Tibial nerve (tissue), 4 donors: ENCODE measurements at places on chromosomes 12 and 14. TPM values are rescaled to one million over a fixed set of nuclear protein-coding genes. Genes with fewer than 3 reads are reported as not detected.

Gene UNC79
- under 0.01 TPM for total RNA-seq

Gene OTOGL
- total RNA-seq: 0.60 TPM

Gene TMEM63C
- total RNA-seq: not detected

DNA sequence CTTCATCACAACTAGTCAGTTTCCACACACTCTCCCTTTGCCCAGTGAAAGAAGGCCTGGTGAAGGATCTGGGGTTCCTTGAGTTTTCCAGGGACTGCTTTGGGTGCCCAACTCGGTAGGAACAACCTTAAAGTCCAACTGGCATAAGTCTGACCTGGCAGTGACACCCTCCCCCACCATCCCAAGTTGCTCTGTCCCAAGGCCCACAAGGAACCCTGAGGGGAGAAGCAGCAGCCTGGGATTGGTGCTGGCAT is 1.6 kb downstream of the KMT2D start:
- no peak for DNase-seq
- no peaks in the 10 kb centered on the region for H3K4me1 ChIP-seq
- peak overlapping the region; percentile 92 for H3K4me3 ChIP-seq
- H3K36me3 ChIP-seq: no peaks in the 10 kb centered on the region
- H3K27ac ChIP-seq: peak overlapping the region; percentile 99

GRCh38 chr14:68412505-68413465 is 380.1 kb downstream of the ZFP36L1 start:
- H3K36me3 ChIP-seq: no peaks in the 10 kb centered on the region
- DNase-seq: no peak
- H3K27me3 ChIP-seq: no peaks in the 10 kb centered on the region
- peaks cover 6% of the 10 kb centered on the region for H3K4me1 ChIP-seq
- no peak overlapping the region for H3K4me3 ChIP-seq

DNA sequence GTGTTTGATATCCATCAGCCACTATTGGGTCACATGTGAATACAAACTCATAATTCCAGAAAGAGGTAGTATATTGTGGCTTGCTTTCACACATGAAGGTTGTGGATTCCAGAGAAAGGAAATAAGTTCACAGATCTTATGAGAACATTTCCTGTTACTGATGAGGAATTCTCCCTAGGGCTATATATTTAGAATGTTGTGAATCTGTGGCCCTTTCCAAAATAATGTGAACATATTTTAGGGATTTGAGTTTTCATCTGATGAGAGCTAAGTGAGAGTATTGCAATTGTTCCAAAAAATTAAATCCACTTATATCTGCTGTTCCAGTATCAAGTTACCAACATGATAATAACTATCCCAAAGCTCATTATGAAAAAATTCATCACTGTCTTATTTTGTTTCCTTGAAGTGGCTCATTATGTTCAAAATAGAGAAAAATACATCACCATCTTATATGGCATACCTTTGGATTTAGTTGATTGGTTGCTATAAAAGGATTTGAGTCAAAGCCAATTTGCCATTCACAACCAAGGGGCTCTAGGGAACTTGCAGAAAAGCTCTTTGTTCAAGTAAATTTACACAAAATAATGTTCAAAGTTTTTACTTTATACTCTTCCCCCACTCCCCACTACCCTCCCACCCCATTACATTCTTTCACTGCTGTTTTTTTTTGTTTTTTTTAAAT is 76.3 kb downstream of the MYRFL start:
- H3K4me3 ChIP-seq: no peak overlapping the region
- no peaks in the 10 kb centered on the region for H3K27me3 ChIP-seq
- DNase-seq: no peak
- H3K27ac ChIP-seq: no peak overlapping the region
- no peaks in the 10 kb centered on the region for H3K36me3 ChIP-seq

DNA sequence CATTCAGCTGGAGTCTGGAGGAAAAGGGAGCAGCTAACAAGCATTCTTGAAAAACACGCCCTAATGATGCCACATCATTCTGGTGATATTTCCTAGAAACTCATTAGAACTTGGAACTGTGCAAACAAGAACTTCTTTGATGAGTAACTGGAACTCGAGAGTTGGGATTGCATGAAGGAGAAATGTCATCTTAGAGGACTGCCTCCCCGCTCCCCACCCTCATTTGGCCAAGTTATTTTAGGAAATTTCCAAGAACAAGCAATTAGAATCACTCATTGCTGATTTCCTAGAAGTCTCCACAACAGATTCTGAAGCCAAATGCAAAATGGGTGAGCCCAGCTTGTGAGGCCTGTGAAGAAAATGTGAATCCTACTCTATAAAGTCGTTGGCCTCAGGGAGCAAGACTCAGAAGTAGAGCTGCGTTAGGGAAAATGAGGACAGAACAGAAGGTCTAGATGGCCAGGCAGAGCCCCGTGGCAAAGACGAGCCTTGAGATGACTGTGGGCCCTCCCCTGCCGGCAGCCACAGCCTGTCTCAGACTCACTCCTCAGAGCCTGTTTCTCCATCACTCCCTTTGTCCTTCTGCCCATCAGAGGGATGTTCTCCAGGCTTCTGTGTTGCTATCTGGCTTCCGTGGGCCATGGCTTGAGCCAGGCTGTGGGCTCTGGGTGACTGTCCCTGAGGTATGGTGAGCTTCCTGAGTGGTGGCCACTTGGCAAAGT is 38.4 kb downstream of the RTL1 start:
- no peak overlapping the region for H3K27ac ChIP-seq
- H3K4me1 ChIP-seq: no peaks in the 10 kb centered on the region
- DNase-seq: no peak
- H3K4me3 ChIP-seq: no peak overlapping the region
- H3K36me3 ChIP-seq: no peaks in the 10 kb centered on the region

GRCh38 chr14:20436363-20436755 is 393 bp upstream of the KLHL33 start:
- peaks cover 11% of the 10 kb centered on the region for H3K4me1 ChIP-seq
- no peaks in the 10 kb centered on the region for H3K36me3 ChIP-seq
- H3K4me3 ChIP-seq: no peak overlapping the region
- DNase-seq: no peak

DNA sequence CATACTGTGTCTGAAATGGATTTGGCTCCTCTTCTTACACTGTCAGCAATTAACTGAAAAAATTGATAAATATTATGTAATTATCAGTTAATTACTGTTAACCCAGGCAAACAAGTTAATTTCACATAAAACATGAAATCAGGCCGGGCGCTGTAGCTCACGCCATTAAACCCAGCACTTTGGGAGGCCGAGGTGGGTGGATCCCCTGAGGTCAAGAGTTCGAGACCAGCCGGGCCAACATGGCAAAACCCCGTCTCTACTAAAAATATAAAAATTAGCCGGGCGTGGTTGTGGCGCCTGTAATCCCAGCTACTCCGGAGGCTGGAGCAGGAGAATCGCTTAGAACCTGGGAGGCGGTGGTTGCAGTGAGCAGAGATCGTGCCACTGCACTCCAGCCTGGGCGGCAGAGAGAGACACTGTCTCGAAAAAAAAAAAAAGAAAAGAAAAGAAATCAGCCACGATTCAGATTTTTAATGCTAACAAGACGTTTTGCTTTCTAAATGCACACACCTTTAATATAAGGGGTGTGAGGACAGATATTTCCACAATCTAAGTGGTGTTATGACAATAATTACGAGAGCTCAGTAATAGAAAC is 473 bp upstream of the TMEM19 start:
- no peaks in the 10 kb centered on the region for H3K36me3 ChIP-seq
- H3K4me3 ChIP-seq: peak overlapping the region; percentile 97
- no peak for DNase-seq
- H3K27me3 ChIP-seq: no peaks in the 10 kb centered on the region

- no peaks in the 10 kb centered on the region for H3K27me3 ChIP-seq
- H3K27ac ChIP-seq: no peak overlapping the region
- no peak for DNase-seq
- no peaks in the 10 kb centered on the region for H3K4me1 ChIP-seq
- no peak overlapping the region for H3K4me3 ChIP-seq
Observed at GRCh38 chr12:74619884-74620283, 82.2 kb downstream of the ATXN7L3B start.

DNA sequence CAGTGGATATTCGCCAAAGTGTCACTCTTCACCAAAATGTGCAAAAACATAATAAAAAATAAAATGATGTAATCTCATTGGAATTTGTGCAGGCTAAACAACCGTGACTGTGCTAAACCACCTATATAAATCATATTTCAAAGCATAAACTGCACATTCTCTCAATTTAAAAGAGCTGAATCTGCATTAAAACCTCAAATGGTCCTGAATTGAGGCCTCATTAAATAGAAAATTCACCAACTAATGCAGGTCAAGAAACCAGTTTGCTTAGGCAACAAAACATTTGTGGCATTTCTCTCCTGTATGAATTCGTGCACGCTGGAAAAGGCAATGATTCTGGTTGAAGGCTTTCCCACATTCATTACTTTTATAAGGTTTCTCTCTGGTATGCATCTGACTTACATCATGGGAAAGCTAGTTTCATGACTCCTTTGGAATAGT is 80.1 kb upstream of the IFNG-AS1 start:
- no peaks in the 10 kb centered on the region for H3K36me3 ChIP-seq
- DNase-seq: no peak
- no peak overlapping the region for H3K27ac ChIP-seq

DNA sequence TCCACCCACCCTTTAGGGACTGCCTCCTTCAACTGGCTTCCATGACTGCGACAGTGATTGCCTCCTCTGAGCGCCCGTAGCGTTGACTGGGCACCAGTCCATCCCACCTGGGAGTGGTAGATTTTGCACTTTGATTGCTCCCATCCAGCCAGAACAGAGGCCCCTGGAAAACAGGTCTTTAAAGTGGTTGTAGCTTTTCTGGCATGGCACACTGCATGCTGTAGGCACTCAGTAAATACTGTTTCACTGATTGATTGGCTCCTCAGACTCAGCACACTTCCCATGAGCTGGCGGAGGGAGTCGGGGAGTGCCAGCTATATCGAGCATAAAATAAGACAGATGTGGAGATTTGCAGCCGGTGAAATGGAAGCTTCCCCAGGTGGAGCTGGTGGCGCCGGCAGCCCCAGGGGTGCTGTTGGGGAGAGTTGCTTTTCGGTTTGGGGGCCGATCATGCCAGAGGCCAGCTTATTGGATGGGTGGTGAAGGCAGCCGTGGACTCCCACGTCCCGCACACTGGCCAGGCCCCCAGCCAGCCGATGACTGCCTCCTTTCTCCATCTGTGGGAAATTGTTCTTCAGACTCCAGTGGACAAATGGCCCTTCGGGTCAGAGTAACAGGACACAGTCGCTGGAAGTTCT is 200.2 kb downstream of the TSPAN9 start:
- H3K36me3 ChIP-seq: no peaks in the 10 kb centered on the region
- H3K27ac ChIP-seq: no peak overlapping the region
- no peak for DNase-seq
- H3K27me3 ChIP-seq: no peaks in the 10 kb centered on the region
- no peak overlapping the region for H3K4me3 ChIP-seq
- no peaks in the 10 kb centered on the region for H3K4me1 ChIP-seq

DNA sequence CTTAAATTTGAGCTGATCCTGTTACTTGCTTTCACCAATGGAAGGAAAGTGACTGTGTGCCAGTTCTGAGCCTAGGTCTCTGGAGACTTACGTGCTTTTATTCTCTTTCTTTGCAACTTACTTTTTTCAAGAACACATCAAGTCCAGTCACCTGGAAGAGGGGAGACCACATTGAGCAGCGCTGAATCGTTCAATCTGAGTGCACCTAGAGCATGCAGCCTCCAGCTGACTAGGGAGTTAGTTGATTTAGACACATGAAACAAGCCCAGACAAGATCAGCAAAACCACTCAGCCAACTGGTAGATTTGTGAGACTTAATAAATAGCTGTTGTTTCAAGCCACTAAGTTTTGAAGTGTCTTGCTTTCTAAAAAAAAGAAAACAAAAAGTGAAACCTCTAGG is 1014.8 kb upstream of the FBXO33 start:
- DNase-seq: no peak
- no peak overlapping the region for H3K4me3 ChIP-seq
- H3K4me1 ChIP-seq: no peaks in the 10 kb centered on the region
- H3K27ac ChIP-seq: no peak overlapping the region
- H3K36me3 ChIP-seq: no peaks in the 10 kb centered on the region
- H3K27me3 ChIP-seq: no peaks in the 10 kb centered on the region

DNA sequence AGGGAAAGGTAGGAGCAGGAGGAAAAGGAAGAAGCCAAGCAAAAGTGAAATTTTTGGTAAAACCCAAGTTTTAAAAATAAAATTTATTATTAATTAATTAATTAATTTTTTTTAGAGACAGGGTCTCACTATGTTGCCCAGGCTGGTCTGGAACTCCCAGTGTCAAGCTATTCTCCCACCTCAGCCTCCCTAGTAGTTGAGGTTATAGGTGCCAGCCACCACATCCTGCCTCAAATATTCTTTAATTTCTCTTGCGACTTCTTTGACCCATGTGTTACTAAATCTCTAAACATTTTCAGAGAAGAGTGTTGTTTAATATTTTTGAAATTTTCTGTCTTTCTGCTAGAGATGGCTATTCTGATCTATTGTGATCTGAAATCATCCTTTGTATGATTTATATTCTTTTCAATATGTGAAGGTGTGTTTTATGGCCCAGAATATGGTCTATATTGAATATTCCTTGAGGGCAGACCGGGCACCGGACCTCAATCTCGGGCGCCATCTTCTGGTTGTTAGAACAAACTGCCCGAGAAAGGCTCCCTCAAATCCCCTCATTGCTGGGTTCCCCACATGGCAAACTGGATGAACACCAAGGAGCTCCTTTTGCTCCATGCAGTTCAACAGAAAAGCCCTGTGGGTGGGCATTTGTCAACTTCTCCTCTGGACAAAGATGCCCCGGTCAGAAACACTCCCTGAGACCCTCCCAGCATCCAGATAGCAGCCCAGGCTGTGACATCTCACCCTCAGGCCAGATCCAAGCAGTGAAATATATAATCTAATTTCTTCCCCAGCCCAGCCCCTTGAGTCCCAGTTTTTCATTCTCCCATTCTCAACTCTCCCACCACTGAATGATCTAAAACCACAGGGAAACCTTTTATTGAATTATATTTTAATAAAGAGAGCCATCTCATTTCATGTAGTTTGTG is 110.5 kb downstream of the ASCL4 start:
- DNase-seq: no peak
- no peaks in the 10 kb centered on the region for H3K36me3 ChIP-seq
- no peaks in the 10 kb centered on the region for H3K4me1 ChIP-seq
- H3K27me3 ChIP-seq: no peaks in the 10 kb centered on the region
